Activated T-helper 9 cell treated with anti-CD3 and anti-CD28 coated beads, Interleukin-2, amount 50 U/mL, for 16 hours (primary cell): ENCODE measurements at places on chromosomes 7 and 10.

DNA sequence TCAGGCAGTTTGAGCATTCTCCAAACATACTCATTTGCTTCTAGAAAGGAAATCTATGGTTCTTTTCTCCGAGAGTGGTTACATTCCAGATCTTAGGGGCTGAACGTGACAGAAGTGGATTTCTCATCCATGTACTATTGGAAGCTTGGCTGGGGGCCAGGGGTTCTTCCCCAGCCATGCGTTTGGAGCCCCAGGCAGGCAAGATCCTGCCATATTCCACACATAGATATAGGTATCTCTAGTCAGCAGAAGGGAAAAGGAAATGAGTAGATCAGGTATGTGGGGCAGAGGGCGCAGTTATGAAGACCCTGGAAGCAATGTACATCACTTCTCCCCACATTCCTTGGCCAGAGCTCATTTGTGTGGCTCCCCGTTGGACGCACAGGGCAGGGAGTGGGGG lies 299.8 kb downstream of the CCDC3 start:
- DNase-seq: no peak

GRCh38 chr7:157865351-157866165 lies 528.8 kb downstream of the DNAJB6 start:
- DNase-seq: no peak

- no peak for DNase-seq
Observed at GRCh38 chr7:18117482-18117881, 89.8 kb upstream of the PRPS1L1 start.

DNA sequence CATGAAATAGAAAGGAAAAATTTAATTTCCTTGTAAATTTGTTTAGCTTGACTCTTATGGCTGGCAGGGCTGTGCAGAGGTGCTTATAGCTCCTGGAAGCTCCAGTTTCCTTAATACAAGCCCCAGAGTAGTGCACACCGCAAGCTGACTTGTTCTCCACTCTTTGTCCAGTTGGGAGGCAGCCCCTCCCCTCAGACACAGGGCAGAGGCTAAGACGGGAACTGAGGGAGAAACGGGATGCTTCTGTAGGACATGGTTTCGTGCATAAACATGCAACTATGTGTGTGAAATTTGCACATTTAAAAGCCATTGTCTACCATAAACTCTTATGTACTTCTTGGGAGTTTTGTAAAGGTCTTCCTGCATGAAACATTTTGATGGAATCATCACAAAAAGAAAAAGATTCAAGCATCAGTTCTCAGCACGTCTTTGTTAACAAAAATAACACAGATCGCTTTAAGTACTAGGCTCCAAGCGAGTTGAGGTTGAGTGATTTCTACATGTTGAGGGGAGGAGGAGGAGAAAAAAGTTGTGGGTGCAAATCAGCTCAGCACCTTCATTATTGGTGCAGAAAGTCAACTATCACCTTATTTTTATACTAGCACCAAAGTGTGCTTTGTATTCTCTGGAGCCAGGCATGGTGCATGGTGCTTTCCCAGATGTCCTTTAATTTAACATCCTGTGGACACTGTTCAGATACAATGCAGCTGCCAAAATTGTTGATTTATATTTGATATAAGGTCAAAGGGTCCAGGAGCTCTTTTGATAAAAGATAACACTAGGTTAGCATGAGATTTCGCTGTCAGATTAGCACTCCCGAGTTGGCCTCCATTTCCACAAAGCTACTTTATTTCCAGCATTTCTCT lies 124.5 kb downstream of the CHN2 start:
- DNase-seq: no peak

DNA sequence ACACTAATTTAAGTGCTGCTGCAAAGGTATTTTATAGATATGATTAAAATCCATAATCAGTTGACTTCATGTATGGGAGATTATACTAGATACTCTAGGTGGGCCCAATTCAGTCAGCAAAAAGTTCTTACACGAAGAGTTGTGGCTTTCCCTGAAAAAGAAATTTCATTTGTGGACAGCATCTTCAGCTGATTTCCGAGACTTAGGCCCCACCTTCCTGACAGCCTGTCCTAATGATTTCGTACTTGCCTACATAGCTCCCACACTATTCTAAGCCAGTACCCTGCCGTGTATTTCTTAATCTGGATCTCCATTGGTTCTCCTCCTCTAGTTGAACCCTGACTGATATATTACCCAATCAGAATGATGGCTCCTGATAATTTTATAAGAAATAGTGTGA lies 297.9 kb downstream of the EXOC4 start:
- DNase-seq: no peak

GRCh38 chr7:127845522-127846214 lies 185.6 kb downstream of the LRRC4 start:
- DNase-seq: no peak

DNA sequence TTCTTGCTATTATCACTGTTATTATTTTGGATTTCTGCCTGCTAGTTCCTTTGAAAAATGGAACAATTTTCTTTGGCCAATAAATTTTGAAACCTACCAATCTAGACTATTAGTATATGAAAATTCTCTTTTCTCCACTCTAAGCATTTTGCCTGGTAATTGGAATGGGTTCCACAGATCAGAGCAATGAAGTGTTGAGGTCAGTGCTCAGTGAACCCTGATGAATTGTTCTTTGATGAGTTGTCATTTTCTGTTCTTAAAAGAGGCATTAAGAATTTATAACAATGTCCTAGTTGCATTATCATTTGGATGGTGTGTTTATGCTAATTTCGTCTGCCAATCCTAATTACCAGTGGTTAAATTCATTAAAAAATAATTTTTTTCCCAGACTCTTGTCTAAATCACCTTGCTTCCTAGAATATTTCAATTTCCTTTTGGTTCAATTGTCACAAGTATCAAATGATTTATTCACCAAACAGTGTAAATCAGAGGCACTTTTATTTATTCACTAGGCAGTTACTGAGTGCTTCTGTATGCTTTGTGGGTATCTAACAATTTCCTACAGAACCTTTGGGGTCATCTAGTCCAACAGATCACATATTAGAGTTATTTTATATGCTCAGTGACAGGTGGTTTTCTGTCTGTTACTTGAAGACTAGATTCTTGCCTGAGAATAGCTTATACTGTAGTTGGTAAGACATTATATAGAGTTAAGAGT lies 239.0 kb downstream of the DNAJB9 start:
- no peak for DNase-seq

DNA sequence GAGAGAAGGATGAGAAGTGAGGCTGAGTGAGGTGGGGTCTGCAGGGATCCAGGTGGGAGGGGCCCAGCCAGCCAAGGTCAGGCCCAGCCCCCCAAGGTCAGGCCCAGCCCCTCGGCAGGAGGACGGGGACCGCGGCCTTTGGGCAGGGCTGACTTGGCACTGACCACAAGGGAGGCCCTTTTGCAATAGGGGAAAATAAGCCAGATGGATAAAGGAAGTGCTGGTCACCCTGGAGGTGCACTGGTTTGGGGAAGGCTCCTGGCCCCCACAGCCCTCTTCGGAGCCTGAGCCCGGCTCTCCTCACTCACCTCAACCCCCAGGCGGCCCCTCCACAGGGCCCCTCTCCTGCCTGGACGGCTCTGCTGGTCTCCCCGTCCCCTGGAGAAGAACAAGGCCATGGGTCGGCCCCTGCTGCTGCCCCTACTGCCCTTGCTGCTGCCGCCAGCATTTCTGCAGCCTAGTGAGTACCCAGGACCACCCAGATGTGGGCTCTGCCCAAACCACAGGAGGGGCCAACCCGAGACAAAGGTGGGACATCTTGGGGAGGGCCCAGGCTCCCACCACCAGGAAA lies at the start of gene PILRA:
Gene PILRA (plus strand): TSS at position 227 of the 571 bp plus-strand sequence. CDS start 170 bp downstream, at position 397.
- no peak for DNase-seq

GRCh38 chr7:22049766-22050500 lies 104.2 kb upstream of the CDCA7L start:
- DNase-seq: no peak

DNA sequence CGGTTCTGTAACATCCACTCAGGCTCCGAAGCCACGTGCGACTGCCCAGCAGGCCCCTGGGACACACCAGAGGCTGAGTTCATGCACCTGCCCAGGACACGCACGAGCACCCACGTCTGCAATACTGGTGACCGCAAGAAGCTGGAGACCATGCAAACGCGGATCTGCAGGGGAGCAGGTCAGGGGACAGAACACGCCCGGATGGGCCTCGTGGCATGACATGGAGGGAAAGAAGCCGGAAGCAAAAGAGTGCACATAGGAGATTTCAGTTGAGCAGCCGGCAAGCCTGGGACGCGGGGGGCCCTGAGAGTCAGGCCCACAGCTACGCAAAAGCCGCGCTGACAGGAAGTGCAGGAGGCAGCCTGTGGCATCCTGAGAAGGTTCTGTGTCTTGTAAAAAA lies 73.7 kb downstream of the FOXL3 start:
- no peak for DNase-seq

DNA sequence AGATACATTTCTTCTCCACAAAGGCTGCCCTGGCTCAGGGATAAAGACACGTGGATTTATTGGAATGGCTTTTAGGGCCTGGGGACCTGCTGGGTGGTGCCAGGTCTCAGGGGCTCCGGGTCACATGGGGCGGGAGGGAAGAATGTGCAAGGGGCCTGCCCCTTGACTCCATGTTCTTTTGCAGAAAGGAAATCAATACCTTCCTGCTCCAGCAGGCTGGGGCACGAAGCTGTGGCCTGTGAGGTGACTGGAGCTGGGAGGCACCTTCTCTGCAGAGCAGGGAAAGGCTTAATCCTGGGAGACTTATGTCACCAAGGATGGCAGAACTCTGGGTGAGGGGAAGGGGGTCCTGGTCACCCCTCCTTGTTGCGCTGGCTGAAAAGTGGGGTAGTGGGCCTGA lies 42.3 kb upstream of the GNA12 start:
- DNase-seq: no peak

- no peak for DNase-seq
Observed at GRCh38 chr10:130764651-130765050, 546.9 kb downstream of the TCERG1L start.

DNA sequence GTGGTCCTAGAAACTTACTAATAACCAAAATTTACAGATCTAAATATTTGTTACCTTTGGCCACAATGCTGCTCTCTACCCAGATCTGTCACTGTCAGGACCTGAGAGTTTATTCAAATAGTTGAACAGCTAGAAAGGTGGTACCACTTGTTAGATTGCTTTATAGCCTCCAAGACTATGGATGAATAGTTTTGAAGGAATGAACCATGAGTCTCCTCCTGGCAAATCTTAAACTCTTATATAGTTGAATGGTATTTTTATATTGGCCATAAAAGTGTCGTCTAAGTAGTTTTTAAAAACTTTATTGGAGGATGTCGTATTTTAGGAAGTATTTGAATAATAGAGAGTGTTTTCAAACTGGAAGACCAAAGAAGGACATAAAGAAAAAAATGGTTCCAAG lies 178.7 kb downstream of the AHR start:
- no peak for DNase-seq

DNA sequence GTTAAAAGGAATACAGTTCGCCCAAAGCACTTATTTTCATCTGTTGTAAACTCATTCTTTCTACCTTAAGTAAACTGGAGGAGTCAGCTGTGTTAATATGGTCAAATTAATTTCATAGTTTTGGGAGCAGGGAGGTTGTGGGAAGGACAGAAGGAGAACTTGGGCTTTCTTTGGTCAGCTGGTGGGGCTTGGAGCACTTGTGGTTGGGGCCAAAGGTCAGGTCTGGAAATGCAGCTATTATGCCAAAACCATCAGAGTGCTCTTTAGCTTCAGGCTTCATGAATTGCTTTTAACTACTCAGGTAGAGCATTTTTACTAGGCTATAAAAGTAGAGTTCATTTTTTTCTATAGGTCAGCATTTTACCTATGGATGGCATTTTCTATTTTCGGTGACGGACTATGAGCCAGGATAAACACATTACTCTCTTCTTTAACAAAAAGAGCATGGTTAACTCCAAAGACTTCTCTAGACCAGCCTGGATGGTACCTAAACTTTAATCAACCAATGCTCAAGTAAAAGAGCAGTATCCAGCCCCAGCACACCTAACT lies 30.0 kb downstream of the STEAP4 start:
- no peak for DNase-seq

- DNase-seq: no peak
Observed at GRCh38 chr10:65294329-65294728, 1631.5 kb upstream of the LRRTM3 start.

- DNase-seq: no peak
Observed at GRCh38 chr10:70479165-70479581, 606 bp downstream of the PALD1 start.

DNA sequence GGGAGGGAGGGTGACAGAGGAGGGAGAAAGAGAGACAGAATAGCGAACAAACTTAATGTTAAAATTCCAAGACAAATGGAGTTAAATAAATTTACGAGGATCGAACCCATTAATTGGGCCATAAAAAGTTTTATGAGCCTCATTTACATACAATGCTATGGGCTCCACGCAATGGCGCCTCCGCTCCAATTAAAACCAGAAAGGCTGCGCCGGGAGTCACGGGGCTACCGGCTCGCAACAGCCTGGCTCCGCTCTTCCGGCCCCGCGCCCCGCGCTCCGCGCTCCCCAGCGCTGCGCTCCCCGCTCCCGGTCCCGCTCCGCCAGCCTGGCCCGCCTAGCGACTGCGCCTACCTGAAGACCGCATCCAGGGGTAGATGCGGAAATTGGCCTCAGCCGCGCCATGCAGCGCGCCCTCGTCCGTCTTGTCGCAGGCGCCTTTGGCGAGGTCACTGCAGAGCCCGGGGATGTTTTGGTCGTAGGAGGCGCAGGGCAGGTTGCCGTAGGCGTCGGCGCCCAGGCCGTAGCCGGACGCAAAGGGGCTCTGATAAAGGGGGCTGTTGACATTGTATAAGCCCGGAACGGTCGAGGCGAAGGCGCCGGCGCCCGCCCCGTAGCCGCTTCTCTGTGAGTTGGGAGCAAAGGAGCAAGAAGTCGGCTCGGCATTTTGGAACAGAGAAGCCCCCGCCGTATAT lies 513 bp downstream of the HOXA7 start:
- no peak for DNase-seq

- peak; percentile 26 for DNase-seq
Observed at GRCh38 chr7:73811760-73812168, 19.0 kb upstream of the CLDN4 start.

DNA sequence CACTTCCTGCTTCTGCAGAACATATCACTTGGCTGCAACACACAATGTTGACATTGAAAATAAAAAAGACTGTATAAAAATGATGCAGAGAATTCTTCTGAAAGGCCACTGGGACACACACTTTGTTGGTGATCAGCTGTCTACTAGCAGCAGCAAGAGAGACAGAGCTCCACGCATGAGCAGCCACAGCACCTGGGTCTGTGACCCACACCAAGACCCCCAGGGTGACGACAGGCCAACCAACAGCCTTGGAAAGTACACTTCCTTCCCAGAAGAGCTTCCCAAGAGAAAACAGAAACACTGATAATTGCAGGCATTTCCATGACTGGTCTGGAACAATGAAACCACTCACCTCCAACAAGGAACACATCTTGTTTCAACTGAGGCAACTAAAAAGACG lies 239.0 kb downstream of the DIP2C start:
- DNase-seq: no peak
